ENCODE measurements at places on chromosomes 12 and 14.

- DNase-seq, result no peak
These were observed 36.0 kb downstream of the GCH1 start for GRCh38 chr14:54866588-54866987.

DNA sequence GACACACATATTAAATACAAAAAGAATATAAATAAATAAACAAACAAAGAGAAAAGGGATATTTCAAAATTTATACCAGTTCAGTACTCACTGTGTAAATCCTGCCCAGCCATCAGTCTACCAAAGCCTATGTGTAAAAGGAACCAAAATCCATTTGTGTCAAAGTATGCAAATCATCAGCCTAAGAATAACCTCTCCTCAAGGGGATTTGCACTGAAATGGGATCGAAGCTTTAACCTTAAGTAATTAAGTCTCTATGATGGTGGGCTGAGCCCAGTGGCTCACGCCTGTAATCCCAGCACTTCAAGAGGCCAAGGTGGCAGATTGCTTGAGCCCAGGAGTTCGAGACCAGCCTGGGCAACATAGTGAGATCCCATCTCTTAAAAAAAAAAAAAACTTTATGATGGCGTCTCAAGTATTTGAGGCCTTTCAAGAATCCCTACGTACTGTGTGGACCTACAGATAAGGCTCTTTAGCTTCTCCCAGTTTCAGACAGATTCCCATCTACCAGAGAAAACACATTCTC, 57.8 kb upstream of the METAP2 start:
- DNase-seq, result no peak

GRCh38 chr14:22830443-22831010, 840 bp downstream of the MRPL52 start:
- DNase-seq, result no peak

GRCh38 chr14:77032491-77032843, 4.0 kb upstream of the IRF2BPL start:
- DNase-seq, result no peak

DNA sequence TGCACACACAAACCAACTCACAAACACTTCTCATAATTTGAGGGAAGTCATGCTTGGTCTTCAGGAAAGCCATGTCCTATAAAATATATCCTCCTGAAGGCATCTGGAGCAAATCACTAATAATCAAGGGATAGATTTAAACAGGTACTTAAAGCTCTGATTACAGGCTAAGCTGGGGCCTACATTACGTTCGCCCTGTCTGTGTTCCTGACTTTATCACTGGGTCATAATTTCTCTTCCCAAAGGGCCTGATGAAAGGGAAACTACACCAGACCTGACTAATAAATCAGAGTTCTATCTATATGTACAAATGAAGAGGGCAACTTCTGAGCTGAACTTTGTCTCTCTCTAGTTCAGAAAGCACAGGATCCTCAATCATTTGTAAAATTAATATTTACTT, 43.9 kb upstream of the RASSF8 start:
- DNase-seq, result no peak

- DNase-seq, result no peak
These were observed 19.6 kb upstream of the PWP1 start for GRCh38 chr12:107666009-107666408.

- DNase-seq, result no peak
These were observed 3.9 kb downstream of the CTDSP2 start for GRCh38 chr12:57842342-57843294.

DNA sequence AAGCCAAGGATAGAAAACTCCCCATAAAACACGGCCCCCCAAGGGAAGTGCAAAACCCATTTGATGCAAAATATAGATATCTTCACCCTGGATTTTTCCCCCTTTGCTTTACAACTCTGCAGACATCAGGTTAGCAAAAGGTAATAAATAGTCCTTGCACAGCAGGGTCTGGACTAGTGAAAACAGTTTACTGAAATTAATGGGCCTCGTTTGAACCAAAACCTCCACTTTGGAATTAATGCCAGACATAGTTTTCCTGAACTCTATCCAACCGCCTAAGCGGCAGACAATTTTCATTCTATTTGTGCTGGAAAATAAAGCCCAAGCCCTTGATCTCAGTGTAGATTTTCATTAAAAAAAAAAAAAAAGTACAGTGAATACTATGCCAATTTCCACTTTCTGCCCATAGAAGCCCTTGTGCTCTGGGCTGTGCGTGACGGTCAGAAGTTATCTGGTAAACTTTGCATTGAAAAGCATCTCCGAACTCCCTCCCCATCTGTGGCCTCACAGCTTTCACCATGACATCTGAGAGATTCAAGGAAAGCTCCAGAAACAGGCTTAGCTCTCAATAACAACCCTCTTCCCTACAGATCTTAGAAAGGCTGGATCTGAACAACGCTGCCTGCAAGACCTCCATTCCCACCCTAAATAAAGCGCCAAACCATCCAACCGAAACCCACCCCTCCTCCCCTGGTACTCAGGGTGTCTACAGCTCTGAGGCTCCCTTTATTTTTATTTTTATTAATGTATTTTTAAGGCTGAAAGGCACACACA, 11.0 kb upstream of the IRF2BPL start:
- peak; percentile 78 for DNase-seq

DNA sequence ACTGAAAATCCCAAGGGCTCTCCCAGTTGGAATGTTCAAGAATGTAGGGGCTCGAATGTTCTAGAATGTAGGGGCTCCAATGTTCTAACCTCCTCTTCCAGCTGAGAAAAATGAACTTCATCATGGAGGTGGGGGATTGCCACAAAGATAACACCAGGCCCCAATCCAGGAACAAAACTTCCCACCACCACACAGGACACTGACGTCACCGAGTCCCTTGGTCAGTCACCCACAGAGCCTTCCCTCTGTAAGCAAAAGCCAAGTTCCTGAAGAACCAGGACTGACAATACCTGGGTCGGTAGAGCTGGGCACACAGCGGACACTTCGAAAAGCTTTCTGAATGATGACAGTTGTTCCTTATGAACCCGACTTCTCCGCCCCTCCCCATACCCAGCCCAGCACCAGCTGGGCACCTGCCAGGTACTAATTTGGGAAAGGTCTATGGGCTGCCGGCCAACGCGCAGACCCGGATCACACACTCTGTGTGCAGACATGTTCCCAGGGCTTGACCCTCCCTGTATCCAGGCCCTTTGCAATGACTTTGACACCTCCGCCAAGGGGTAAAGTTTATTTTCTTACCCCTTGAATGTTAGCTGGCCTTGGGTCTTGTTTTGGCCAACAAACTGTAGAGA, 18.9 kb downstream of the ITPK1 start:
- no peak for DNase-seq

DNA sequence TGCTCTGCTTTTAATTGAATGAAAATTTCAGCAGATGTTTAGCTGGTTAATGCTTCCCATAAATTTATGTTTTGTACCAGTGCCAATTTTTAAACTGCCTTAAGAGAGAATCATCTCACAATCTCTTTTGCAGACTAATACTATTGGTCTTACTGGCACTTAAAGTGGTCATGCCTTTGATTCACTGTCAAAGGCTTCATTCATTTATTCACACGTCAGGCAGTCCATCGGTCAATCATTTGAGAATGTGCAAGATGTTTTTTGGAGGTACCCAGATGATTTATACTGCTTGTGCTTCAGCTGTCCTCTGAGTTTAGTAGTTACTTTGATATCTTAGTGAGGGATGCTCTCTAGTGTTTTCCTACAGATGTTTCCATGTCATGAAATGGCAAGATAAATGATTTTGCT, 83.4 kb downstream of the NAV3 start:
- peak; percentile 45 for DNase-seq

DNA sequence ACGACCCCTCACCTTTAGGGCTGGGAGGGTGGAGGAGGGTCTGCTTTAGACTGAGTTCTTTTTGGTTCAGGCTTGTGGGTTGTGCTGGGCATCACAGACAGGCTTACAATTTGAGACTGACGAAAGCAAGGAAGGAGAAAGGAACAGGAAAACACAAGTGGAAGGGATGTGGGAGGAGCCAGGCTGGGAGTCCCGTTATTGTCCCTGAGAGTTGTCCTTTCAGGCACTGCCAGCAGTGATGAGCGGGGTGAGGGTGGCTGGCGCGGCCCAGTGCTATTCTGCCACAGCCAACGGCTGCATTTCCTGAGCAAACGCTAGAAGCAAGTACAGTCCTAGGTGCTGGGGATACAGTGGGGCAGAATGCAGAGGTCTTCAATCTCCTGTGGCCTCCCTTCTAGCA, 29.2 kb upstream of the TSPAN9 start:
- no peak for DNase-seq

DNA sequence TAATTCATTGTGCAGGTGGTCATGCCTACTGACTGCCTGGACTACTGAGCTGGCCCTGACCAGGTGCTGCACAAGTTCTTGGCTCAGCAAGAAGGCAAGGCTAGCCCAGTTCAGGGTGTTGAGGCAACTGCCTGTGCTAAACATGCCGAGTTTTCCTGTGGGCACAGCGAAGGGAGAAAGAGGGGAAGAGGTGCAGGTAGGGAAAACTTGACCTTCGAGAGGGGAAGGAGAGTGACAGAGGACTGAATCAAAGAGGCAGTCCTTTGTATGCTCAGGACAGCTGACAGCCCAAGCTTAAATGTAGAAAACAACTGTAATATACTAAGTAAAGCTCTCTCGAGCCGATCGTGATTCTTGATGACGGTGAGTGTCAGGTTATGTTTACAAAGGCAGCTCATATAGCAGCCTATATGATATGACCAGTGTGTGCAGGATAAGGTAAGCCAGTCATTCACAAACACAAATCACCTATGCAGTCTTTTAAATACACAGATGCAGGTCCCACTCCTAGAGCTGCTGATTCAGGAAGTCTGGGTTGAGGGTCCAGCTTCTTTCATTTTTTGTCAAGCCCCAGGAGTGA, 2.6 kb downstream of the IRAK3 start:
- DNase-seq, result no peak

- DNase-seq, result no peak
These were observed 28.2 kb downstream of the TRAF3 start for GRCh38 chr14:102805371-102805891.

DNA sequence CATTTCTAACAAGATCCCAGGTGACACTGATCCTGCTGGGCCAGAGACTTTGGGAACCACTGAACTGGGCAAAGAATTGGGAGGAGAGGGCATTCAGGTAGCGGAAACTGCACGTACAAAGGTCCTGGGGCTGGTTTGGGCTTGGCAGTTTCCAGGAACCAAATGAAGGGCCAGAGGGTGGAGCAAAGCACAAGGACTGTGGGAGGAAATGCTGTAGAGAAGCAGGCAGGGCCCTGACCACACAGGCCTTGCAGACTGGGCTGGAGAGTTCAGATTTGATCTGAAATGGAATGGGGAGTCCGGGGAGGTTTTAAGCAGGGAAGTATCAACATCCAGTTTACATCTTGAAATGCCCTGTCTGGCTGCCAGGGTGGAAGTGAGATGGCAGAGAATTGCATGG, 195.1 kb downstream of the PHETA1 start:
- DNase-seq, result no peak

DNA sequence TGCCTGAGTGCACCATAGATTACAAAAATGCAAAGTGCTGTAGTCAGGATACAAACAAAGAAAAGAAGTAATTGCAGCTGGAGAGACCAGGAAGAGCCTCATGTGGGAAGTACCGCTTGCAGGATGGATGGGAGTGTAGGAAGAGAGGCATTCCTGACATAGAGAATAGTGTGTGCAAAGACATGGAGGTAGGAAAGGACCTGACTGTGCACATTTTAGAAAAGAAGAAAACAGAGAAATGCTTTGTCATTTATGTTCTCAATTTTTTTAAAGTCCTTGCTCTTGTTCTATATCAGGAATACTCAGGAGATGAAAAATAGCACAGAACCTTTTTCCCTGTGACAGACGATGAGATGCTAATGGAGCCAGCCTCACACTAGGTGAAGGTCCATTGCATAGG, 358.7 kb upstream of the TMPO start:
- no peak for DNase-seq

- no peak for DNase-seq
These were observed 4.4 kb upstream of the TINF2 start for GRCh38 chr14:24246765-24247212.

GRCh38 chr12:52358575-52359350, 8.5 kb downstream of the KRT85 start:
- no peak for DNase-seq

GRCh38 chr14:35890308-35890707, 64.2 kb downstream of the BRMS1L start:
- no peak for DNase-seq

DNA sequence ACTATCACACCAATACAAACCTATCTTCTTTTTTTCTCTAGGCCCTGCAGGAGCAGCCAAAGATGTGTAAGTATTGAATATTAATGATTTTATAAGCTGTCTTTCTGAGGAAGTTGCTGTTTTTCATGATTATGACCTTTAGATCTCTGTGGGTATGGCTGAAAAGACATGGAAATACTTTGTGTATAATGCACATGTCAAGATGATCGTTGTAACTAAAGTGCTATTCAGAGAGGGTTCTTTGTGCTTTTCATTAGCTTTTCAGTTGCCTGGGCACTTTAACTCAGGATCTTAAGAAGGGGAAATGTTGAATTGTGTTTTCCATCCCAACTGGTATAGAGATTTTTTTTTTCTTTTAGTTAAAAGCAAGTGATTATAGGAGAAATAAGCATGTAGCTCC, 18.1 kb downstream of the C12orf75 start:
- DNase-seq, result no peak

DNA sequence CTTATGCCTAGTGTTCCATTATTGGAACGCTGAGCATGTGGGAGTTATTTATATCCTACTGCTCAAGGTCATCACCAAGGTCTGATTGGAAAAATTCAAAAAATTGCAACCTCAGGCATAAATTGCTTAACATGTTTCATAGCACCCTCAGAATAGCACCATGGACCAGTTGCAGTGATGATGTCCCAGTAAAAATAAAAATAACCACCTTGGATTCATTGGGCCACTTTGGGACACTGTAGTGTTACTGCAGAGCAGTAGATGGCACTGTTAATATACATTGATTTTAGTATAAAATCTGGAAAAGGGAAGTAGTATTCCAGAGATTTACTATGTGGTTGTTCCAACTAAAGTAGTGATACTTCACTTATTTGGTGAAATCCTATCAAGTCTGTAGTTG, 31.0 kb upstream of the PTCSC3 start:
- DNase-seq, result no peak

GRCh38 chr14:76015191-76015590, 29.6 kb downstream of the IFT43 start:
- no peak for DNase-seq

DNA sequence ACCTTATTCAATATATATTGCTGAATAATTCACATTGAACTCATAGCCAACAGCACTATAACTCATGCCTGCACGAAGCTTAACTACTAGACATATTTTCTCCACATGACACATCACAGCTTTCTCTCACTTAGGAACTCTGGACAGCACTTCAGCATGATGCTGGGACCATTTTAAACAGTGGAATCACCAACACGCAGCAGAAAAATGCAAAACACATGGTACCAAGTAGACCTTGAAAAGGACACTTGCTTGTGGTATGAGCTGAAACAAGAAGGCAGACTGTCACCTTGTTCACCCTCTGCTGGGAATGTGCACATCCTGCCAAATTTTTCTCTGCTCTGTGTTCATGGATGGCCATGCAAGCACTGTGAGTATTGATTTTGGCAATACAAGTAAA, 34.8 kb upstream of the CD9 start:
- no peak for DNase-seq

DNA sequence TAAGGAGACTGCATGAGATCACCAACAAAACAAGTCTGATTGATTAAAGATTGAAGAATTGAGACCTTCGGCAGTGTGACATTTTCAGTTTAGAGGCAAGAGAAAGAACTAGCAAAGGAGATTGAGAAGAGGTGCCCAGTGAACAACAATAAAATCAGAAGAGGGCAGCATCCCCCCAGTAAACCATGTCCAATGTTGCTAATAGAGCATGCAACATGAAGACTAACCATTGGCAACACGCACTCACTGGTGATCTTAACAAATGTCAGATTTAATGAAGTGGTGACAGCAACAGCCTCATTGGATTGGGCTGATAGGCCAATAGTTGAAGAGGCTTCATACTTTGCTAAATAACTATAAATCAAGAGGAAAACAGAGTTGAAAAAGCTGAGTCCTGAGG, 20.7 kb upstream of the TAS2R14 start:
- DNase-seq, result no peak
